ENCODE measurements at places on chromosomes 2 and 18. TPM values are rescaled to one million over a fixed set of nuclear protein-coding genes. Genes with fewer than 3 reads are reported as not detected.

DNA sequence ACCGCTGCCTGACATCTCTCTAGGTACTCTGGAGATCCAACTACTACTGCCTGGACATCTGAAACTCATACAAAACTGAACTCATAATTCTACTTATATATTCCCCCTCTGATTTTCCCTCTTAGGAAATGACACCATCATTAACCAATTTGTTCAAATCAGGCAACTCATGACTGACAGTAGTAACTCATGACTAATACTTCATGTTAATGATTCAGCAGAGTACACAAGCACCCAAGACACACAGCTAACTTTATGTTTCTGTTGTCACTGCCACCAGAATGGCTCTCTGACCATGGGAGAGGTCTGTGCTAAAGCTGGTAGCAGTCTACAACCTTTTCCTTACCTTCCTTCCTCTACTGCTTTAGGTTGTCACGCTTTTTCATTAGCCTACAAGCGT lies 91.1 kb downstream of the ITSN2 start:
- peaks cover 55% of the 10 kb centered on the region for H3K36me3 ChIP-seq
- peak overlapping the region; percentile 16 for H3K27ac ChIP-seq
- DNase-seq, result no peak
- no peaks in the 10 kb centered on the region for H3K27me3 ChIP-seq
- H3K4me3 ChIP-seq, result no peak overlapping the region

DNA sequence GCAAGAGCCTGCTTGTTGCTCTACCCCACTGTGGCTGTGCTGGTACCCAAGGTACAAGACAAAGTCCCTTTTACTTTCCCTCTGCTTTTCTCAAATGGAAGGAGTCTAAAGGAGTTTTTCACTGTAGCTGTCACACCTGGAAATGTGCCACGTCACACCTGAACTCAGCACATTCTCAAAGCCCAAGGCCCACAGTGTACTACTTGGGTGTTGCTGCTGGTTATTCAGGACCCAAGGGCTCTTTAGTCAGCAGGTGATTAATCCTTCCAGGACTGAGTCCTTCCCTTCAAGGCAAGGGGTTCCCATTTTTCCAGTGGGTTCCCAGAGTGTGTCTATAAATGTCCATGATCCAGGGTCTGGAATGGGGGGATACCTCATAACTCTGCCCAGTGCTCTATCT lies 63.2 kb upstream of the STK39 start:
- peak overlapping the region; percentile 87 for H3K27ac ChIP-seq
- no peak overlapping the region for H3K4me3 ChIP-seq
- DNase-seq, result no peak
- H3K36me3 ChIP-seq, result peaks cover 21% of the 10 kb centered on the region

DNA sequence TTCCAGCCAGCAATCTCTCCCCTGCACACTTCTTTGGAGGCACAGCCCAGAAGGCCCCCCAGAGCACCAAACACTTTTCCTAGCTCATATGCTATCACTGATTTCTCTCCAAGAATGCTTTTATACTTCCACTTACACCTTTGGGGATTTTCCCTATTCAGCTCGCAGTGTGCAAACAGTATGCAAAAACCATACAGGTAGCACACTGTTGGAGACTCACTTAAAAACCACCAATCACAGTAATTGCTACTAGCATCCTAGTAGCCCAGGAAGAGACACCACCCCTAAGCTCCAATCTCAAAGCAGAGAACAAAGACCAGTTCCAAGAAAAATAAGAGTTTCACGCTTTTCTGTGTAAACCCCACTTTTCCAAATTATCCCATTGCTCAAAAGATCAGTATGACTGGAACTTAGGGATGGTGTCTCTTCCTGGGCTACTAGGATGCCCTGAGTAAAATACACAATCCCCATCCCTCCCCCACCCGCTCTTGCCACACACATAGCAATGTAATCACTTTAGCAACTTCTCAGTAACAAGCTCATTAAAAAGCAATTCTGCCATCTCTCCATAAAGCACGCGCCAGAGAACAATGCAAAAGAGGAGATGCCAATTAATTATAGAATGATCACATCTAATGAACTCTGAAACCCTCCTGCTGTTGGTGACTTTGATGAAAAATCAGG lies 43.0 kb downstream of the KLF7 start:
- peak overlapping the region; percentile 68 for H3K27ac ChIP-seq
- H3K4me3 ChIP-seq, result no peak overlapping the region

NTSR2 gene
- total RNA-seq, result not detected

USP40 gene
- total RNA-seq, result 36.4 TPM

DNA sequence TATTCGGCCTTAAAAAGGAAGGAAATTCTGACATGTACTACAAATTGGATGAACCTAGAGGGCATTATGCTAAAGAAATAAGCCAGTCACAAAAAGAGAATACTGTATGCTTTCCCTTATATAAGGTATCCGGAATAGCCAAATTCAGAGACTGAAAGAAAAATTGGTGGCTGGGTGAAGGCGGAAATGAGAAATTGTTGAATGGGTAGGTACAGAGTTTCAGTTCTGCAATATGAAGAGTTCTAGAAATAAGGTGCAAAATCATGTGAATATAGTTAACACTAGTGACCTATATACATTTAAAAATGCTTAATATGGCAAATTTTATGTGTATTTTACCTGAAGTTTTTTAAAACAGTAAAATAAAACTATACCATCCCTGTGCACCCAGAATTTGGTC lies 43.1 kb downstream of the RMP24 start:
- DNase-seq, result no peak
- no peak overlapping the region for H3K4me3 ChIP-seq
- H3K27ac ChIP-seq, result no peak overlapping the region
- no peaks in the 10 kb centered on the region for H3K36me3 ChIP-seq

- H3K4me1 ChIP-seq, result peaks cover 53% of the 10 kb centered on the region
- peak overlapping the region; percentile 43 for H3K27ac ChIP-seq
- H3K4me3 ChIP-seq, result no peak overlapping the region
Measured at GRCh38 chr2:217552081-217552480, 450.7 kb downstream of the TNS1 start.

Data from osteocyte (in vitro differentiated cells).